ENCODE measurements at places on chromosomes 7 and 10. TPM values are rescaled to one million over a fixed set of nuclear protein-coding genes. Genes with fewer than 3 reads are reported as not detected.

The LIPF gene
- total RNA-seq, result not detected

The ANKRD26 gene
- total RNA-seq, result 13.9 TPM

The CDH23 gene
- total RNA-seq, result 0.18 TPM

The FFAR4 gene
- not detected for total RNA-seq

The SPDYE11 gene
- total RNA-seq, result not detected

The SLC26A5 gene
- total RNA-seq, result not detected

The MMD2 gene
- not detected for total RNA-seq

The RPS24 gene
- total RNA-seq, result 5,195 TPM

The OR2A42 gene
- not detected for total RNA-seq

The GRID1 gene
- total RNA-seq, result not detected

The WNT16 gene
- 0.06 TPM for total RNA-seq

The UCMA gene
- total RNA-seq, result not detected

The NYAP1 gene
- total RNA-seq, result 0.56 TPM

The PDIA4 gene
- total RNA-seq, result 222 TPM

The UCN3 gene
- 0.10 TPM for total RNA-seq

The ADIRF gene
- total RNA-seq, result 0.34 TPM

The COBL gene
- 0.03 TPM for total RNA-seq

The ALOX5 gene
- not detected for total RNA-seq

- no peak for DNase-seq
These were observed 29.2 kb upstream of the EGFR start for GRCh38 chr7:54989453-54990225.

DNA sequence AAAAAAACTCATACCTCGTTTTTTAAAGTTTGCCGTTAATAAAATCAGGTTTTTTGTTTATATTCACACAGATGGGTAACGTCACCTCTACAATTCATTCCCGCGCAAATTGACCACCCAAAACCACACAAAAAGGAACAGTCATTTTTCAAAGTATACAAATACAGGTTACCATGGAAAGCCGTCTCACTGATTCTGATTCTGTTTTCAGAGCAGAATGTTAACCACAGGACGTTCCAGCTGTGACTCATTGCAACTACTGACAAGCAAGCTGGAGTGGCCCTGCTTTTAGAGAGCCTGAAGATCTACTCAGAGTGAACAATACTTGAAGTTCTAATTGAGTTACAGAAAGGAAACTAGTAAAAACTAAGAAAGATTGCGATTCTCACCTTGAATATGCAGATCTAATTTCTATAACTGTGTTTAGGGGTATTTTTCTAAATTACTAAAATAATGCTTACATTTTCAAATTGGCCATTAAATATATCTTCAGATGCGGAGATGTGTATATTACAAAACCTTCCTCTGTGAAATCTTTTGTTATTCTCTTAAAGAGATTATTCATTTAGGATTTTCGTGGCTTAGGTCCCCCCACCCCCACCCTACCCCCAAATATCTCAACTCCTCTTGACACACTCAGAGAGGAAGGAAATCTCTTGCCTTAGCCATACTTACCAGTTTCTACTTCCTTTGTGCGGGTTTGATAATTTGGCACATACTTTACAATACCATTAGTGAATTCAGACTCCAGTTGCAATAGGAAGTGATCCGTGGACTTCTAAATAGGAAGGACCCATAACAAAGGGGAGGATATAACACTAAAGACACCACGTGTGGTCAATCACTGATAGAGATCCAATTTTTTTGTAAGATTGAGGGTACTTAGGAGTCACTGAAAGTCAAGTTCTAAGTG lies 106.0 kb downstream of the CUBN start:
- DNase-seq, result peak; percentile 80

DNA sequence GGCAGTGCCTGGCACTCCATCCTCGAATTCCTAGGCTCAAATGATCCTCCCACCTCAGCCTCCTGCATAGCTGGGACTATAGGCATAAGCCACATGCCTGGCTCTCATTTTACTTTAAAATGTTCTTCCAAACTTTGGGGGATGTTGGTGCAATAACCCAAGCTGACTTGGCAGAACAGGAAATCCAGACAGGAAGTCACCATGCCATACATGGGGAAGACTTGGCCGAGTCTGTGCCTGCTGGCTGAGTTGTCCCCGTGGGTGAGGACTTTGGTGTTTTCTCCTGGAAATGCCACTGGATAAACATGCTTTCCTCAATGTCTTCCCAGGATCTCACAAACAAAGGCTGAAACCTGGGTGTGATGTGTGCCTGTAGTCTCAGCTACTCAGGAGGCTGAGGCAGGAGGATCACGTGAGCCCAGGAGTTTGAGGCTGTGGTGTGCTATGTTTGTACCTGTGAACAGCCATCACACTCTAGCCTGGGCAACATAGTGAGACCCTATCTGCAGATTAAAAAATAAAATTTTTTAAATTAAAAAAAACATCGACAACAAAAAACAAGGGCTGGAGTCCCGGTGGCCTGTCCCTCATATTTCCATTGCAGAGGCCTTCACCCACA lies 19.8 kb downstream of the HKDC1 start:
- no peak for DNase-seq

DNA sequence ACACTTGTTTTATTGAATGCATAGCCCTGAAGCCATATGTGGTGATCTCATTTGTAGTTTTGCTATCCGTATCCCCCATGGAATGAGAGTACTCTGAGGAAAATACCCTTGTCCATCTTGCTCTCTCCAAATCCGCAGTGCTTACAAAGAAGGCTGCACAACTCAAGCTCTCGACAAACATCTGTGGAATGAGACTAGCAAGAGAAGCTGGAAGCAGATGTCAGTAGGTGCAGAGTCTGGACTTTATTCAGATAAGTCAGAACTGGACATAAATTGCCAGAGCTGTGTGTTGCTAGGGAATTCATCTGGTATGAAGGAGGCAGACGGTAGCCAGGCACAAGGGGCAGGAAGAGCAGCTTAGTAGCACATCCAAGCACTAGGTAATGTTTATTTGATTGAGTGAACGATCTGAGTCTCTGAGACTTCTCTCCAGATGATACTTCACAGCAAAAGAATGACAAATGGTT lies 1046.2 kb downstream of the XPNPEP1 start:
- DNase-seq, result no peak

DNA sequence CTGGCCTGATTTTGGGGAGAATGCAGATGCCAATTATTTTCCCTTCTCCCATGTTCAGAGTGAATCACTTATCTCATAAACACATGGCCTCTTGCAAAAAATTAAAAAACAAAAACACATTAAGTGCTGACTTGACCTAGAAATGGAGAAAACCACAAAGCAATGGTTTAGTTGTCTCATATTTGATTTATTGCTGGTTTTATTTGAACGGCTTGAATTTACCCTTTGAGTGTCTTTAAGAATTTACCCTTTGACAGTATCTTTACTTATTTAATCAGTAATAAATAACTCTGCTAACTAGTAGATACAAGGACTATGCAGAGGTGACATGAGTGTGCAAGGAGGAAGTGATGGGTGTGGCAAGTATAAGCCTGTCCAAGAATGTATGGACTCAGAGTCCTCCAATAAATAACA lies 68.1 kb upstream of the GSDME start:
- no peak for DNase-seq

GRCh38 chr7:127702052-127702652 lies 50.2 kb downstream of the SND1 start:
- DNase-seq, result no peak

GRCh38 chr7:12731214-12731656 lies 43.8 kb downstream of the ARL4A start:
- DNase-seq, result no peak

GRCh38 chr7:134121632-134122139 lies 5.5 kb upstream of the LRGUK start:
- DNase-seq, result no peak

DNA sequence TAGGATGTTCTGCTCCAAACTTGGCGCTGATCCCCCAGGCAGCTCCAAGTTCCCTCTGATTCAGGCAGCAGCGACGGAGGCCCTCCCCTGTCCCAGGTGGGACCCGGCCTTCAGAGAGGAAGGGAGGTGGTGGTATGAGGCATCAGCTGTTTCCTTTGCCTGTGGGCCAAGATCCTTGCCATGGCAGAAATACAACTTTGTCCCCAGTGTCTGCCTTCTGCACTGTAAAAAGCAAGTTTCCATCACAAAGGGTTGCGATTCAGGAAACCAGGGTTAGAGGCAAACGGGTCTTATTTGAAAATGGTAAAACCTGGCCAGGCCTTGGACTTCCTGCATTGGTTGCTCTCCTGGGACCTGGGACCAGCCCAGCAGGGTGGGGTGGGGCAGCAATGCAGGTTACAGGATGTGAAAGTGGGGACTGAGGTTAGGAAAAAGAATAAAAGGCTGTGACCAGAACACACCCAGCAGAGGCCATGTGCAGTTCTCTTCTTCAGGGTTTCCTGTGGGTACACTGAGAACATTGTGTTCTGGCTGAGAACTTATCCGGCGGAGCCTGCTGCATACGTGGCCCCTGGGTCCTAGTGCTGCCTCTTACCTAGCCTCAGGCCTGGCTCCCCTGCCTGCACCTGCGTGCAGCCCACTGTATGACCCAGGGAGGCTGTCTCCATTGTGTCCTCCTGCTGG lies 25.1 kb upstream of the DDIT4 start:
- peak; percentile 77 for DNase-seq

- DNase-seq, result no peak
These were observed 108.8 kb upstream of the LRGUK start for GRCh38 chr7:134018306-134018705.

- no peak for DNase-seq
These were observed 176.8 kb upstream of the AGR3 start for GRCh38 chr7:17058568-17058967.

DNA sequence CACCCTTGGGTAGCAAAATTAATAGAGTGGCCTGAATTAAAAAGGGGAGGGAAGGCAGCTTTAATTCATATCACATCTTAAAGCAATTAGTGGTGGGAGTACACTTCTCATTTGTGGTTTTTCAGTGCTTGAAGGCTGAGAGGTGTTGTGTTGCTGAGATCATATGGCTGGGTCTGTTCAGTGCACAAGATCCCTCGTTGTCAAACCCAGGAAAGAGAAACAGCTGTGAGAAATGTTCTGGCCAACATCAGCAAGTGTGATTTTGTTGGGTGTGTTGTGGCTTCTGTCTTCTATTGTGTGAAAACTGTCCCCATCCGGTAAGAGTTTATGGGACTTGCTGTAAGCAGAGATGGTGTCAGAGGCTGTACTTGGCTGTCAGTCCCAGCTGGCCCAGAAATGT lies 197.9 kb upstream of the BMPER start:
- DNase-seq, result no peak

- DNase-seq, result no peak
These were observed 39.3 kb upstream of the ELFN1 start for GRCh38 chr7:1630700-1631336.

DNA sequence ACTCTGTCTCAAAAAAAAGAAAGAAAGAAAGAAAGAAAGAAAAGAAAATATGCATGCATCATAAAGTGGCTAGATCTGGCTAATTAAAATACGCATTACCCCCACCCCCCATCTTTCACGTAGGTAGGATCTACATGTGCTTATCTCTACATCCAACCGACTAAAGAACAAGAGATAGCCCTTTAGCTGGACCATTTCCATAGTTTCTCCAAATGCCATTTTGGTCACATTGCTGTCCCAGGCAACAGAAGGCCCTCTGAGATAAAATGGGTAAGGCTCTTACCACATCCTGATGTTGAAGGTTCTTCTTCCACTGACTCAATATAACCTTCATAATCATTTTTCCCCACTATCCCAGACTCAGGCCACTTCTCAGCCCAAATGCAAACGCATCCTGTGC lies 31.5 kb downstream of the PIK3AP1 start:
- DNase-seq, result no peak

GRCh38 chr10:8146650-8147049 lies 92.2 kb downstream of the GATA3 start:
- DNase-seq, result no peak

GRCh38 chr7:78448911-78449310 lies 650.3 kb downstream of the PHTF2 start:
- DNase-seq, result no peak

- no peak for DNase-seq
These were observed 384.2 kb upstream of the LRGUK start for GRCh38 chr7:133742709-133743538.

DNA sequence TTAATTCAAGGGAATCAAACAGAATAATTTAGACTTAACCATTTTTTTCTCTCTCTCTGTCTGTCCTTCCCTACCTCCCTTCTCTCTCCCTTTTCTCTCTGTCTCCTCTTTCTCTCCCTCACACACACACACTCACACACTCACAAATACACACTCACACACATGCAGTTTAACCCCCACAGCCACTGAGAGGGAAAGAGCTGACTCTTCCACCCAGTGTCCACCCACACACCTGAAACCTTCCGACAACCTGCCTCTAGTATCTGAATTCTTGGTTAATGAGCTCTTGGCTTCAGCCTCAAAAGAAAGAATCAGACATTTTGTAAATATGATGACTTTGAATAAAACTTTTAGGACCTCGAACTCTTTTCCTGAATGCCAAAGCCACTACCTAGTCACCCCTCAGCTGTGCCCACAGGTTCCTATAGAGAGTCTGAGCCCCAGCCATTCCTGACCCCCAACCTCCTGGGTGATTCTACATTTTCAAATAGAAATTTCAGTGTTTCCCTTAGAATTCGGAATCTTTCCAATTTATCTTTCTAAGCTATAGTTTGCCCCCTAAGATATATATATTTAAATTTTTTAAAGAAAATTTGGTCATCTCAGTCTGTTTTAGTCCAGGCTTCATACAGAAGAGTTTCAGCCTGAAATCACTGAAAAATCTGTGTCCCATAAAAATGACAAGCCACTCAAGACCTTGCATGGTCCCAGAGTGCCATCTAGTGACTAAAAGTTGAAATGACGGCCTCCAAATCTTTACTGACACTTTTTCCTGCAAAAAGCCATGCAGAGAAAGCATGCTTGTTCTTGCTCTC lies 202.8 kb downstream of the IPMK start:
- DNase-seq, result peak; percentile 58

DNA sequence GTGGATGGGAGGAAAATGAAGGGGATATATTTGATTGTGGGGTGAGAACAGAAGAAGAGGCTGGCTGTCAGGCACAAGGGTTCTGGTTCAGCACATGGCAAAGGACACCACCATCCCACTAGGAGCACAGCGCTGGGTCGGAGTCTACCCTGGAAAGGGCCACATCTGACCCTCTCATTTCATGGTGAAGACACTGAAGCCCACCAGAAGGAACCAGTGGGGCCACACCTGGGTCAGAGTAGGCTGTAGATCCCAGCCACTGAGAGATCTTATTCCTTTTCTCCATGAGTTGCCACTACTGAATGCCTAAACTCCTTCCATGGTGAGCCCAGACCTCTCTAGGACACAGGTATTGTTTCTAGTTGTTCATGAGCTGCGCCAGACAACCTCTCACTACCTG lies 25.8 kb downstream of the SFTPD start:
- DNase-seq, result no peak

GRCh38 chr7:45919231-45919784 lies 1.8 kb downstream of the IGFBP3 start:
- no peak for DNase-seq
